Esophagus squamous epithelium (tissue), 5 donors: ENCODE measurements at places on chromosomes 1 and 21.

DNA sequence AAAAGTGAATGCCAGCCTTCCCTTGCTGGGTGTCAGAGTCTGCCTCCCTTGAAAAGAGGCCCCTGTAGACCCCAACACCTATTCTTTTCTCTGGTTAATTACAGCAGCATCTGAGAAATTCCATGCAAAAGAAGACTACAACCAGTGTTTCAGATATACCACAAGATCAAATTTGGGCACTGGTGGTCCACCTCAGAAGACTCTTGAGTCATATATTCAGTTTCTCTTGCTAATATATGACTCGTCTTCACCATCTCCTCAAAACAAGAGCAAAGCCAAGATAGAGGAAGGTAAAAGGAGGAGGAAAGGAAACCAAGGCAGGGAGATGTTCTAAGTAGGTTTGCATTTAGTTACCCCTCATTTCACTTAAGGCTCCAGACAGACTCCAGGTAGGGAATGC is 259.9 kb downstream of the ZNF648 start:
- H3K4me3 ChIP-seq, result no peak overlapping the region
- H3K27ac ChIP-seq, result no peak overlapping the region
- H3K4me1 ChIP-seq, result no peaks in the 10 kb centered on the region
- peaks cover 7% of the 10 kb centered on the region for H3K27me3 ChIP-seq
- no peak for DNase-seq

DNA sequence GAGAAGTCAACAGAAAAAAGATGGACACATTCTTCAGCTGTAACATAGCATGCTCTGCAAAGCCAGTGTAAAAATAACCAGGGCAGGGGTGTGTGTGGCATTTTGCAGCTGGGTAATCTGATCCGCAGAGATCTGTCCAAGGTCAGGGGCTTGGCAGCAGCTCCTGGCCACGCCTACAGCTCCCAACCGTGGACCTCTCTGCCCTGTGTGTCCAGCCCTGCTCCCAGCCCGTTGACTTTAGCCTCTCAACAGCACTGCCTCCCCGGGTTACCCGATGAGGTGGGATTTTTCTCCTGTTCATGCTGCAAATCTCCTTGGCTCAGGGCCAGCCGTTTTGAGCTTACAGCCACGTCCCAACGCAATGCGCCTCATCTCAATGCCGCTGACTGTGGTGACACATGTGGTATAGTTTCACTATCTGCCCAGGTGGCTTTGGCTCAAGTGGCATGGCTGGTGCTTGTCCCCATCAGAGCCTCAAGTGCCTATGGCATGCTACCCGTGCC is 68.1 kb downstream of the VWA5B1 start:
- H3K27me3 ChIP-seq, result no peaks in the 10 kb centered on the region
- H3K27ac ChIP-seq, result no peak overlapping the region
- DNase-seq, result no peak
- H3K4me1 ChIP-seq, result peaks cover 49% of the 10 kb centered on the region

DNA sequence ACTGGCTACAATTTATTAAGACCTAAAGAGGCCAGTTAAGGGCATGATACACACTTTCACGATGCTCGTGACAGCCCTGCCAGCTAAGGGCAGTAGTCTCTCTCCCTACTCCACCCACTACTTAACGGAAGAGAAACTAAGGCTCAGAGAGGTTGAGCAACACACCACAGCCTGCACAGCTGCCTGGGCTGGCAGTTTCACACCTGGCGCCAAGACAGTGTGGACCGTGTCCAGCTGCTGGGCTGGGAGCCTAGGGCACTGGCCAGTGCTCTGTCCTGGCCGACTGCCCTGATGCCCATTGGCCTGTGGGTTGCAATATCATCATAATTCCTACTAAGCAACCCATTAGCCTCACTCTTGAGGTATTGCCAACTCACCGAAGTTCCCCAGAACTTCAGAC is 27.6 kb downstream of the TENT5C start:
- H3K36me3 ChIP-seq, result no peaks in the 10 kb centered on the region
- no peak overlapping the region for H3K4me3 ChIP-seq
- peak overlapping the region; percentile 10 for H3K27ac ChIP-seq
- H3K27me3 ChIP-seq, result no peaks in the 10 kb centered on the region
- no peaks in the 10 kb centered on the region for H3K4me1 ChIP-seq

GRCh38 chr1:159841749-159842148 is 15.1 kb downstream of the SLAMF8 start:
- no peaks in the 10 kb centered on the region for H3K36me3 ChIP-seq
- H3K4me3 ChIP-seq, result no peak overlapping the region
- H3K27me3 ChIP-seq, result no peaks in the 10 kb centered on the region
- DNase-seq, result no peak

GRCh38 chr1:9320520-9321479 is 28.1 kb downstream of the SPSB1 start:
- H3K27ac ChIP-seq, result peak overlapping the region; percentile 58
- no peaks in the 10 kb centered on the region for H3K27me3 ChIP-seq
- DNase-seq, result no peak

DNA sequence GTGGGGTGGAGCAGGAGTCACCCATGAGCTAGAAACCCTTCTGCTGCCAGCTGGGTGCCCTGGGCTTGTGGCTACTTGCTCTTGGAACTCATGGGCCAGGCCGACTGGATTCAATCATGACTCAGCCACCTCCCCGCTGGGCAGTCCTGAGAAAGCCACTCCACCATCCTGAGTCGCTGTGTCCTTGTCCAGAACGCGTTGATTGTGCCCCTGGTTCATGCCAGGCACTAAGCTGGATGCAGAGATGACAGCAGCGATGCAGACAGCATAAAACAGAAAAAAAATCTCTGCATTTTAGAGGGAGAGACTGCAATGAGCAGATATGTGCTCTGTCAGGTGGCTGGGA is 10.6 kb downstream of the PADI1 start:
- no peak for DNase-seq
- no peak overlapping the region for H3K4me3 ChIP-seq
- H3K4me1 ChIP-seq, result peaks cover 62% of the 10 kb centered on the region
- peaks cover 76% of the 10 kb centered on the region for H3K27me3 ChIP-seq
- H3K36me3 ChIP-seq, result no peaks in the 10 kb centered on the region

GRCh38 chr1:244757091-244757939 is 78.1 kb upstream of the COX20 start:
- no peak overlapping the region for H3K4me3 ChIP-seq
- no peaks in the 10 kb centered on the region for H3K27me3 ChIP-seq
- no peak overlapping the region for H3K27ac ChIP-seq

- H3K27ac ChIP-seq, result no peak overlapping the region
- H3K27me3 ChIP-seq, result no peaks in the 10 kb centered on the region
- H3K36me3 ChIP-seq, result no peaks in the 10 kb centered on the region
- no peak for DNase-seq
- no peak overlapping the region for H3K4me3 ChIP-seq
- H3K4me1 ChIP-seq, result peaks cover 10% of the 10 kb centered on the region
Observed at GRCh38 chr1:151594143-151594625, 17.7 kb upstream of the SNX27 start.

- H3K4me1 ChIP-seq, result no peaks in the 10 kb centered on the region
- no peak overlapping the region for H3K27ac ChIP-seq
- no peaks in the 10 kb centered on the region for H3K27me3 ChIP-seq
- no peaks in the 10 kb centered on the region for H3K36me3 ChIP-seq
- DNase-seq, result no peak
- no peak overlapping the region for H3K4me3 ChIP-seq
Observed at GRCh38 chr1:33972676-33973395, 109.0 kb downstream of the HMGB4 start.

GRCh38 chr1:30783256-30783915 is 25.8 kb upstream of the LAPTM5 start:
- H3K4me1 ChIP-seq, result peaks cover 11% of the 10 kb centered on the region
- no peaks in the 10 kb centered on the region for H3K36me3 ChIP-seq
- no peak overlapping the region for H3K27ac ChIP-seq
- DNase-seq, result no peak

DNA sequence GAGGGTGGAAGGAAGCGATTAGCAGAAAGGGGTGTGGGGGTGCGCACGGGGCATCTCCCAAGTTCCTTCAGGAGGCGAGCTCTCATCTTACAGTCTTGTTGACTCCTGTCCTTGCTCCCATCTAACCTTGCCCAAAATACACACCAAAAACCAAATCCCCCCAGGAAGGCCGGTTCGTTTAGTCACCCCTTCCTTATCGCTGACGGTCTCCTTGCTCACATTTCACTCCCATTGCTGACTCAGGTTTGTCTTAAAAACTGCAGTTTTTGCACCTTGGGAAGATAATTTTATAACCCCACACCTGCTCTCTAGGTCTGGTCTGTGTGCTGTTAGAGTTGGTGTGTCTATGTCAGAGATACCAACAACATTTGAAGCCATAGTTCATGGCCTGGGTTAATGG is 68.1 kb upstream of the F3 start:
- DNase-seq, result no peak
- H3K36me3 ChIP-seq, result no peaks in the 10 kb centered on the region
- H3K4me3 ChIP-seq, result no peak overlapping the region

DNA sequence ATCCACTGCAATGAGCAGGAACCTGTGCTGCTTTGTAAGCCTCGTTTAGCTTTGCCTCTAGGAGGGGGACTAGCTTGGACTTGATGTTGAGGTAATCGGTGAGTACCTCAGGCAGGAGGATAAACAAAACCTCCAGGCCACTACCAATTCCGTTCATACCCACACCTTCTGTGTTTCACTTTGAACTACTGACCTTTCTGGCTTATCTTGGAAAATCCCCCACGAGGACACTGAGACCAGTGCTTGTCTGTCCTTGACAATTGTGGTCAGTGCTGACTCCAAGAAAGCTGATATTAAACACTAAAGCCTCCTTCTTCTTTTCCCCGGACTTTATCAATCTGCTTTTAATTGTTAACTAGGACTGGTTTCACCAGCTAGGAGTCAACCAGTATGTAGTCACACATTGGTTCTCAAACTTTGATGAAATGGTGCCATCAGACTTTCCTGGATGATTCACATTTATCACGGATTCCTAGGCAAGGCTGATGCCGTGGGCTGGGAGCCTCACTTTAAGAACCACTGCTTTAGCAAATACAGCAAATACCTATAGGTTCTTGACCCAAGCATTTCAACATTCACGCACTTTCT is 52.7 kb downstream of the TGFB2 start:
- no peak overlapping the region for H3K27ac ChIP-seq
- H3K4me1 ChIP-seq, result peaks cover 13% of the 10 kb centered on the region
- H3K36me3 ChIP-seq, result no peaks in the 10 kb centered on the region
- no peak overlapping the region for H3K4me3 ChIP-seq

DNA sequence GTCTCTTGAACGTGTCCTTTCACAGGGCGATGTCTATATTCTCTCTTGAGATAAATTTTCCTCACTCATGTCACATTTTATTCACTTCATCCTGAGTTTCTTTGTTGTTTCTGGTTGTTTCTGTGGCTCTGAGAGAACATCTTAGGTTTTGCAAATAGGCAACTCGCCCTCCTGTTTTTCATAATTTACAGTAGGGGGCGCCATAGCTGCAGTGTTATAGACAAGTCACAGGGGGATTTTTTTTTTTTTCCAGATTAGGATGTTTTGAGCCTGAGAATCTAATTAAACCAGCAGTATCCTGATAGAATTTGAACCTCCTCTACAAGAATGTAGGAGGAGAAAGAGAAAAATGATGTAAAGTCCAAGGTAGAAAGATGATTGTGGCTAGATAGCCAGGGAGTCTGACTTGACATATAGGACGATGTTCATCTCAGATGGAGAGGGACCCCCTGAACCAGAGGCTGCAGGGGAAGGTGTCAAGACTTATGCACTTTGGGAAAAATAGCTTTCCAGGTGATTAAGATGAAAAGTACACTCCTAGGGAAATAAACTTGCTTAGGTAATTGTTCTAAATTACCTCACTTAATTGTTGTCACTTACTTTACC is 76.3 kb downstream of the ZP4 start:
- no peak overlapping the region for H3K27ac ChIP-seq
- no peaks in the 10 kb centered on the region for H3K36me3 ChIP-seq

- H3K4me3 ChIP-seq, result no peak overlapping the region
- no peaks in the 10 kb centered on the region for H3K4me1 ChIP-seq
Observed at GRCh38 chr1:235397733-235398132, 30.5 kb downstream of the TBCE start.

- no peaks in the 10 kb centered on the region for H3K27me3 ChIP-seq
- H3K4me3 ChIP-seq, result no peak overlapping the region
- no peak for DNase-seq
- no peaks in the 10 kb centered on the region for H3K4me1 ChIP-seq
- H3K27ac ChIP-seq, result no peak overlapping the region
Observed at GRCh38 chr1:230143534-230143933, 76.5 kb downstream of the GALNT2 start.

DNA sequence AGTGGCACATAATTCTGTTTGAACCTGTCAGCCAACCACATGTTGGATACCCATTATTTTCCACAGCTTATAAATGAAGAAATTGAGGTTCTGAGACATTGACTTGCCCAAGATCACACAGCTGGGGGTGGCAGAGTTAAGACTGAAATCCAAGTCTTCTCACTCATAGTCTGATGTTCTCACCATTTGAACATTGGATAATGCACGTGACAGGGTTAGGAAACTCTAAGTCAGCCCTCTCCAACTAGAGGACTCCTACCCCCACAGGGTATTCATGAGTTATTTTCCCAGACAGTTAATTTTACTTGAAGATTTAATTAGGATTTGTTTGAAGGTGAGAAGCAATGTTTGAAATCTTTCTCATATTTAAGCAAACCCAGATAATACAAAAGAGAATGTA is 38.1 kb upstream of the C1orf105 start:
- no peak for DNase-seq
- no peak overlapping the region for H3K27ac ChIP-seq
- no peaks in the 10 kb centered on the region for H3K36me3 ChIP-seq
- no peaks in the 10 kb centered on the region for H3K4me1 ChIP-seq
- H3K27me3 ChIP-seq, result no peaks in the 10 kb centered on the region

DNA sequence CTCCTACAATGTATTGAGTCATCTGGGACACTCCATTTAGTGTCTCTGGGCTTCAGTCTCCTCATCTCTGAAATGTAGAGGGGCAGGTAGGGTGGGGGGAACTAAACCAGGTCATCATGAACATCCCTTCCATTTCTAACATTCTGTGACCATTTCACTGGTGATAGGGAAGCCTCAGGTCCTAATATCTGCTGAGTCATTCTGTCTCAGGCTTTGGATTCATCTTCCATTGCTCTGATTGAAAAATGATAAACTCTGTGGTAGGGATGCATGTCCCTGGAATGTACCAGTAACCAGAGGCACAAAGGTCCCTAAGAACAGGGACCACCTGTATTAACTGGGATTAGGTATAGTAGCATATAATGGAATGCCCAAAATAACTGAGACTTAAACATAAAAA is 36.2 kb upstream of the LRRC52 start:
- no peak overlapping the region for H3K4me3 ChIP-seq
- H3K4me1 ChIP-seq, result no peaks in the 10 kb centered on the region
- no peaks in the 10 kb centered on the region for H3K27me3 ChIP-seq
- no peak overlapping the region for H3K27ac ChIP-seq
- H3K36me3 ChIP-seq, result no peaks in the 10 kb centered on the region
- no peak for DNase-seq

DNA sequence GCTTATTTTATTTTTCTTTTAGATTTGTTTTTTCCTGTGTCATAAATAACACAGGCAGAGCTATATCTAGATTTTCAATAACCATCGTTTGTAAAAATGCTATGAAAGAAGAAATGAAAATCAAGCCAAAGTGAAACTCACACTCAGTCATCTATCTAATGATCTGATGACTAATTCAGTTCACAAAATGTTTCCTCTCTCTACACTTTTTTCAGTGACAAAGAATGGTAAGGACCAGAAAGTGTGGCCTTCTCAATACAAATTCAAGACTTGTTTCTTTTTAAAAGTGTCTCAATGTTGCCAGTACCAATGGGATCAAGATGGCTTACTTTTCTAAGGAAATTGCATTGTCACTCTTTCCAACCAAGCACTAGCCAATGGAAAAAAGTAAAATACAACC is 282.8 kb upstream of the PKN2 start:
- no peak overlapping the region for H3K27ac ChIP-seq
- H3K27me3 ChIP-seq, result no peaks in the 10 kb centered on the region
- no peaks in the 10 kb centered on the region for H3K36me3 ChIP-seq
- H3K4me1 ChIP-seq, result no peaks in the 10 kb centered on the region
